ENCODE measurements at places on chromosomes 2 and 18. TPM values are rescaled to one million over a fixed set of nuclear protein-coding genes. Genes with fewer than 3 reads are reported as not detected.

Gene CENPO
- 4.1 TPM for total RNA-seq

Gene STARD6
- not detected for total RNA-seq

Gene TACR1
- under 0.01 TPM for total RNA-seq

Gene POMC
- total RNA-seq = 0.57 TPM

Gene MOCOS
- 11.0 TPM for total RNA-seq

Gene OLA1
- total RNA-seq = 88.9 TPM
